ENCODE measurements at places on chromosomes 16 and 17. TPM values are rescaled to one million over a fixed set of nuclear protein-coding genes. Genes with fewer than 3 reads are reported as not detected.

Gene KREMEN2
- total RNA-seq = 0.08 TPM

Gene CLDN7
- total RNA-seq = 1.2 TPM

Gene PYY
- not detected for total RNA-seq

Gene C17orf107
- total RNA-seq = 2.8 TPM

Gene TEX14
- total RNA-seq = 0.25 TPM

Gene TGFB1I1
- total RNA-seq = 0.74 TPM

Gene INCA1
- total RNA-seq = 0.30 TPM
